Neural progenitor cell (in vitro differentiated cells): ENCODE measurements at places on chromosomes 11 and 22. TPM values are rescaled to one million over a fixed set of nuclear protein-coding genes. Genes with fewer than 3 reads are reported as not detected.

MMP8 gene
- not detected in 2 replicates for total RNA-seq

BRSK2 gene
- total RNA-seq = 8.2 and 13.8 TPM in 2 replicates

BTG4 gene
- not detected in 2 replicates for total RNA-seq

SCGB2A2 gene
- total RNA-seq = not detected in 2 replicates

OR5M10 gene
- total RNA-seq = not detected in 2 replicates

KRTAP5-6 gene
- total RNA-seq = not detected in 2 replicates

DNA sequence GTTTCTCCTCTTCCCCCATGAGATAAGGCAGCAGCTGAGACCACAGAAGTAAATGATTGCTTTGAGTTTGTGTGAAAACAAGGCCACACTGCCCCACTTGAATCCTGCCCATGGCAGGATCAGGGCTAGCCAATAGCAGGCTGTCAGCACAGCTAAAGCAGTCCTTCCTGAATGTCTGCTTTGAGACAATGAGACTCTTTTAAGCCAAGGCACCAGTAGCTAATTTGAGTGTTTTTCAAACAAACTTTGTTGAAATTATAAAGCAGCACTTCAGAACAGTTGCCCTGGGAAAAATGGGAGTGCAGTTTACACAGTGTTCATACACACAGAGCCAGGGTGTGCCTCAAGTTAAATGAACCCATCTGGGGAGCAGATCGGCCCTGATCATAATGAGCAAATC is 103.5 kb upstream of the OR5AK2 start:
- DNase-seq = peak; percentile 30
- no peaks in the 10 kb centered on the region for H3K27me3 ChIP-seq
- H3K4me3 ChIP-seq = no peak overlapping the region
- H3K27ac ChIP-seq = no peak overlapping the region
- peaks cover 5% of the 10 kb centered on the region for H3K4me1 ChIP-seq
- no peaks in the 10 kb centered on the region for H3K36me3 ChIP-seq

GRCh38 chr11:37963440-37963839 is 1365.4 kb upstream of the RAG2 start:
- H3K4me1 ChIP-seq = no peaks in the 10 kb centered on the region
- peak; percentile 27 for DNase-seq
- no peaks in the 10 kb centered on the region for H3K36me3 ChIP-seq
- H3K4me3 ChIP-seq = no peak overlapping the region

DNA sequence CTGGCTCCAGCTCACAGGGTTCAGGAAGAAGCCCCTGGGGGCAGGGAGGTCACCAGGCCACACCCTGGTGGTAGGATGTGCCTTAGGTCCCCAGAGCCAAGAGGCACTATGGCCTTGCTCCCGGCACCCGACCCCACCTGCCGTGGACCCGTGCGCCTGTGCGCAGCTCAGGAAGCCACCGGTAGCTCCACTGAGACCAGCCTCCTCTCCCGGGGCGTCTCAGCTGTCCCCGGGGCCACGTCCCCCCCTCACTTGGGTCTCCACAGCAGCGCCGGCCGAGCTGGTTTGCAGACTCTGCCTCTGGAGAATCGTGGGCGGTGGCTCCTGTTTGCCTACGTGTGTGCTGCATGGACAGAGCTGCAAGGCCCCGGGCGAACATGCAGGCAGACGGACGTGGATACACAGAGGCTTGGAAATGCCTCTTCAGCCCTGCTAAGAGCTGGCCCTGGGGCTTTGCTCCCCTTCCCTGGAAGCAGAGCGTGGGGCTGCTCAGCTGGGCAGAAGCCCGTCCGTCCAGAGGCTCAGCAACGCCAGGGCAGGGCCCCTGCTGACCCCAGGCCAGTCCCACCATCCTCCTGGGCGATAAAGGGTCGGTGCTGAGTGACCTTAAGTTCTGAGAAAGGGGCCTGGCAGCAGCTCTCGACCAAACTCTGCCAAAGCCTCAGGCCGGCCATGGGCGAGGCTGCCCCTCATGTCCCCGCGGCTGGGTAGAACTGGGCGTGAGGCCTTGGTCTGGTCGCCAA is 15.3 kb upstream of the MUC5B start:
- H3K27me3 ChIP-seq = peaks cover 13% of the 10 kb centered on the region
- H3K36me3 ChIP-seq = no peaks in the 10 kb centered on the region
- H3K27ac ChIP-seq = no peak overlapping the region

- H3K36me3 ChIP-seq = no peaks in the 10 kb centered on the region
- H3K4me3 ChIP-seq = no peak overlapping the region
- peaks cover 45% of the 10 kb centered on the region for H3K27me3 ChIP-seq
Measured at GRCh38 chr11:2869561-2870427, 15.8 kb downstream of the CDKN1C start.

GRCh38 chr11:19766206-19766605 is 53.6 kb downstream of the NAV2 start:
- H3K36me3 ChIP-seq = no peaks in the 10 kb centered on the region
- peak; percentile 52 for DNase-seq
- no peaks in the 10 kb centered on the region for H3K27me3 ChIP-seq
- H3K27ac ChIP-seq = no peak overlapping the region
- H3K4me3 ChIP-seq = no peak overlapping the region

GRCh38 chr22:39081016-39081415 is 3.9 kb downstream of the APOBEC3G start:
- H3K27ac ChIP-seq = no peak overlapping the region
- no peaks in the 10 kb centered on the region for H3K36me3 ChIP-seq
- no peaks in the 10 kb centered on the region for H3K27me3 ChIP-seq
- H3K4me3 ChIP-seq = no peak overlapping the region

DNA sequence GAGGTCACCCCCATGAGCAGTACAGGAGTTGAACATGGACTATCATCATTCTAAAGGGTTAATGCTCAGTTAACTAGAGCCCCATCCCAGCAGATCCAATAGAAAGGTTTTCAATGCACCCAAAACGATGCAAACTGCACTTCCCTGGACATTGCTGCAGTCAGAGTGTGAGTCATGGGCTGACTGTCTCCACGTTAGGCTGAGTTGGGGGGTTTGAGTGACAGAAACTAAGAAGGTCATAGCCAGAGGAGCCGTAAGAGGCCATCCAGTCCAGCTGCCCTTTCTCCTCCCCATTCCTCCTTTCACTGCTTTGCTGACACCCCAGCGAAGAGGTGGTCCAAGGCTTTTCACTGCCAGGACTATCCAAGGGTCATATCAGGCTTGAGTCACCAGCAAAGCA is 10.5 kb upstream of the OR2AT4 start:
- H3K36me3 ChIP-seq = peaks cover 2% of the 10 kb centered on the region
- H3K4me3 ChIP-seq = no peak overlapping the region
- peaks cover 3% of the 10 kb centered on the region for H3K4me1 ChIP-seq

DNA sequence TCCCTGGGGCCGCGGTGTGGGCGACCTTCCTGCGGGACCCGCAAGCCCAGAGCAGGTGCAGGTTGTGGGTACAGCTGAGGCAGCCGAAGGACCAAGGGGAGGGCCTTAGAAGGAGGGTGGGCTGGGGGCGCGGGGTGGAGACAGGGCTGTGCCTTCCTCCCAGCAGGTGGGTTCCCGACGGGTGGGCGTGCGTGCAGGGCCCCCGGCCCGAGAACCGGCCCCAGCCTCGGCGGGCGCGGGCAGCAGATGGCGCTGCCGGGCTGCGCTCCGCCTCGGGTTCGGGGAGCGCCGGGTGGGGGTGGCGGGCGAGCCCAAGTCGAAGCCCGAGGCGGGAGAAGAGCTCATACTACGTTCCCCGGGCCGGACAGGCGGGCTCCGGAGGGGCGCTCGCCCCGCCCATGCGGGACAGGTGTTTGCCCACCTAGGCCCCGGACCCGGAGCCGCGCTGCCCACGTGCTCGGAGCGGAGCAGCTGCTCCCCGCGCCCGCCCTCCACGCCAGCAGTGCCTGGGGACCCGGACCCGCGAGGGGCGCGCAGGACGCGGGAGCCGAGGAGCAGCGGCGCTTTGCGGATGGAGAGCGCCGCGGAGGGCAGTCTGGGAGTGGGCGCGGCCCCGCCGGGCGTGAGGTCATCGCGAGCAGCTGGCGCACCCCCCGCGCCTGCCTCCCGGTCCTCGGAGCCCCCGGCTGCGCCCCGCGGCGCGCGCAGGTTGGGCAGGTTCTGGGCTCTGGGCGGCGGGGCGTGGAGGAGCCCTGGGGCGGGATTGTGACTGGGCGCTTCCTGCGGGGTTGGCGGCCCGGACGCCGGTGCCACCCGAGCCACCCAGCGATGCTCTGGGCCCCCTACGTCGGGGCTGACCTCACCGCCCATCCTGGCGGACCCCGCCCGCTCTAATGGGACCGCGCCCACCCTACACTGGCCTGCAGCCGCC is 25.3 kb downstream of the DUSP8 start:
- peak overlapping the region; percentile 56 for H3K4me3 ChIP-seq
- H3K36me3 ChIP-seq = no peaks in the 10 kb centered on the region
- DNase-seq = peak; percentile 87
- H3K27ac ChIP-seq = no peak overlapping the region
- H3K27me3 ChIP-seq = peaks cover 74% of the 10 kb centered on the region

DNA sequence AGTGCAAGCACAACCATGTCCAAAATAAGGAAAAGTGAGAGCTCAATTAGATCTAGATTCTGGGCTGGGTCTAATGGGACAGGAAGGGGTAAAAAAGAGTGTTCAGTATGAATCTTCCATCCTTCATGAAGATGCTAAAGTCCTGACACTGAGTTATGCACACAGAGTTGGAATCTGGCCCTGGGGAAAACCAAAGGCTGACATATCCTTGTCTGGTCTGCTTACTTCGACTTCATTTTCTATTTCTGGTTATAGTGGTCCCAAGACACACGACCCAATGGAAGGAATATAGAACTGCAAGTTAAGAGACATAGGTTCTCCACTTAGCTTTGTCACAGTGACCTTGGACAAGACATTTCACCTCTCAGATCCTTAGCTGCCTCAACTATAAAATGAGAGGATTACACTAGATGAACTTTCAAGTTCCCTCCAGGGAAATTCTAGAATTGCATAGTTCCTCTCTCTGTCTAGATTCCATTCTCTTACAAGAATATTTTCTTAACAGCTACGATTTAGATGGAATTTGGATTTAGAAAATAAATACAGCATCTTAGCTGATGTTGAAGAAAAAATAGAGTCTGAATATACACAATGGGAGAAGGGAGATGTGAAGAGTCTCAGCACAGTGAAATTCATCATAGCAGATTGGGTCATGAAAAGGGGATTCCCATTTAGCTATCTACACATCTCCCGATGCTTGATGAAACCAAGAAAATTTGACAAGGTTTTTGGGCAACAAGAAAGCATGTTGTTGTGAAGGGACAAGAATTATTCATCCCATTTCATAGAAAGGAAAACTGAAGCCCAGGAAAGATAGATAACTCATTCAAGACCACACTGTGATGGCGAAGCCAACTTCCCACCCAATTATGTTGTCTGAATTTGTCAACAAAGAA is 3.3 kb downstream of the BLID start:
- H3K4me3 ChIP-seq = no peak overlapping the region
- no peaks in the 10 kb centered on the region for H3K27me3 ChIP-seq
- H3K36me3 ChIP-seq = no peaks in the 10 kb centered on the region
- H3K27ac ChIP-seq = no peak overlapping the region
- no peak for DNase-seq

DNA sequence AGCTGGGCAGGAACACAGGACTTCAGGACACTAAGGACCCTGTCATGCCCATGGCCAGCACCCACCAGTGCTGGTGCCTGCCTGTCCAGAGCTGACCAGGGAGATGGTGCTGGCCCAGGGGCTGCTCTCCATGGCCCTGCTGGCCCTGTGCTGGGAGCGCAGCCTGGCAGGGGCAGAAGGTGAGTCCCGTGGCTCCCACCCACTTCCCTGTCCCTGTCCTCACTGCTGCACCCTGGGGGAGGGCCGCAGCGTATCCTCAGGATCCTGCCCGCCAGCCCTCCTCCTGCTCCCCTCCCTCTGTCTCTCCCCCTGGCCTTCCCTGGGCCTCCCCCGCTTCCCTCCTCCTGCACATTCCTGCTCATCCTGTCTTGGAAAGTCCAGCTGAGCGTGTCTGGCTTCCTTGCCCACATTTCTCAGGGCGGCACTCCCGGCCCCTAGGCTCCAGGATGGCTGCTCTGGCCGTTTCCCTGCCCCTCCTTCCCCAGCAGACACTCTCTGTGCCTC is 8.7 kb downstream of the CSF2RB start:
- no peaks in the 10 kb centered on the region for H3K36me3 ChIP-seq
- H3K4me3 ChIP-seq = no peak overlapping the region
- DNase-seq = peak; percentile 50
- peaks cover 10% of the 10 kb centered on the region for H3K4me1 ChIP-seq
- H3K27ac ChIP-seq = no peak overlapping the region

DNA sequence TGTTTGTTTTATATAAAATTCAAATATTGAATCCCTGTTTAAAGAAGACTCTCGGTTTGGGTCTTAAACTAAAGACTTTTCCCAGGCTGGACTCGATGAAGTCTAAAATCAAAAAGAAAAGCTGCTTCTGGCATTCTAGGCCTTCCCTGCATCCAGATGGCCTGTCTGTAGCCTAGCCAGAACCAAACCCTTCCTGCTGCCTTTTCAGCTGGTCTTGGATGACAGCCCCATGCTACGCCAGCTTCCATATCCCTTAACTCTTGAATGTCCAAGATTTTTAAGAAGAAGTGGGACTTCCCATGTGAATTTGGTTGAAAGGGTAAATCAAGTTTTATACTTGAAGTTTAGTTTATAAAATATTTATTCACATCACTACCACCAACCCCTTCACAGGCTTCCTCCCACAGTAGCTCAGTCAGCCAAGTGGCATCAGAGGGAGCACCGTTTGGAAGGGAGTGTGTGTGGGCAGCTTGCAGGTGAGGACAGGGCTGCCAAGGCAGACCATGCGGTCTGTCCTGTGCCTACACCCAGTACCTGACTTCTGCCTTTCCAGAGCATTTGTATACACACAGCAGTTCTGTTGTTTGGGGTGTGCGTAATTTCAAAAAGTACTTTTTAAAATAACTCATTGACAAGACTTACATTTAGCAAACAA is 18.2 kb upstream of the PSMA1 start:
- H3K4me3 ChIP-seq = no peak overlapping the region
- DNase-seq = no peak
- no peaks in the 10 kb centered on the region for H3K36me3 ChIP-seq

DNA sequence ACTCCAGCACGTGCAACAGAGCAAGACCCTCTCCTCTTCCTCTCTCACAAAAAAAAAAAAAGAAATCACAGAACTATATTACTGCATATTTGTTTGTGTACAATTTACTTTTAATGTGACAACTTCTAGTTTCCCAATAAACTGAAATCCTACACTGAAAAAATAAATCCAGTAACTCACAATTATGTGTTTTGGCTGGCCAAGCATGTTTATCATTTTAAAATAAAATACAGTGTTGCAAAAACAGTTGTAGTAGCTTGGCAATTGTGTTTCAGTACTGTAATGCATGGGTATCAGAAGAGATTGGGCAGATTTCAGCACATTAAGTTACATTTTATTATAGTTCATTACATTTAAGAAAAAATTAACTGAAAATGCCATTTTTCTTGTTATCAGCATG is 344.9 kb downstream of the ETS1 start:
- no peak overlapping the region for H3K4me3 ChIP-seq
- H3K27me3 ChIP-seq = no peaks in the 10 kb centered on the region
- H3K4me1 ChIP-seq = peaks cover 9% of the 10 kb centered on the region

DNA sequence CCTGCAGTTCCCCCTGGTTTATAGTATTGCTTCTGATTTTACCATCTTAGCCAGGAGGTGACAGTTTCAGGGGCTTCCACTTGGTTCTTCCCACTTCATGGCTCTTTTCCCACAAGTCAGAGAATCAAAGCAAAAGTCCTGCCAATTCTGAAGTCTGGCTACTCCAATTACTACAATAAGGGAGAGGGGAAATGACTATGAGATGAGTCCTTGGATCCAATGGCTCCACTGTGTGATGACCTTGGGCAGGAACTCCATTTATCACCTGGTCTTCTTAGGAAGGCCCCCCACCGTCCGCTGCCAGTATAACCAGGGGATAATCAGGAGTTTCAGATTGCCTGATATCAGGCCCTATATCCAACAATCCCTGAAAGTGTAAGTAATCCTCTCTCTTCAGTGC is 31.6 kb upstream of the CCND1 start:
- H3K4me3 ChIP-seq = no peak overlapping the region
- DNase-seq = no peak
- H3K4me1 ChIP-seq = peaks cover under 1% of the 10 kb centered on the region
- H3K27me3 ChIP-seq = no peaks in the 10 kb centered on the region
- no peak overlapping the region for H3K27ac ChIP-seq
